Stimulated activated CD8-positive, alpha-beta memory T cell treated with anti-CD3 and anti-CD28 coated beads, Interleukin-2, amount 100 ng/mL, for 48 hours (primary cell): ENCODE measurements at places on chromosomes 3 and 15.

DNA sequence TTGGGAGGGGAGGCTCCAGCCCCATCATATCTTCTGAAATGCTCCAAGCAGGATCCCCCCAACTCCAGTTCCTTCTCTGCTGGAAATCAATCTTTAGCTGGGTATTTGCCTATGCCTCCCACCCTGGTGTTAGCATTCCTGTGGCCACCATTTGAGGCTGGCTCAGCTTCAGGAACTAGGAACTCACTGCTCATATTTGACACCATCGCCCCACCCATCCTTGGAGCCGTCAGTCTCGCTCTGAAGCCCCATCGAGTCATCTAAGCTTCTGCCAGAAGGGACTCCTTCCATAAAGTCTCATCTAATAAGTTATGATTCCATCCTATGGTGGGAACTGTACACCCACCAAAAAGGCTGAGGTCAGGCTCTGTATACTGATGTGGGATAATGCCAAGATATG lies 26.4 kb downstream of the PRKCD start:
- DNase-seq, result no peak

DNA sequence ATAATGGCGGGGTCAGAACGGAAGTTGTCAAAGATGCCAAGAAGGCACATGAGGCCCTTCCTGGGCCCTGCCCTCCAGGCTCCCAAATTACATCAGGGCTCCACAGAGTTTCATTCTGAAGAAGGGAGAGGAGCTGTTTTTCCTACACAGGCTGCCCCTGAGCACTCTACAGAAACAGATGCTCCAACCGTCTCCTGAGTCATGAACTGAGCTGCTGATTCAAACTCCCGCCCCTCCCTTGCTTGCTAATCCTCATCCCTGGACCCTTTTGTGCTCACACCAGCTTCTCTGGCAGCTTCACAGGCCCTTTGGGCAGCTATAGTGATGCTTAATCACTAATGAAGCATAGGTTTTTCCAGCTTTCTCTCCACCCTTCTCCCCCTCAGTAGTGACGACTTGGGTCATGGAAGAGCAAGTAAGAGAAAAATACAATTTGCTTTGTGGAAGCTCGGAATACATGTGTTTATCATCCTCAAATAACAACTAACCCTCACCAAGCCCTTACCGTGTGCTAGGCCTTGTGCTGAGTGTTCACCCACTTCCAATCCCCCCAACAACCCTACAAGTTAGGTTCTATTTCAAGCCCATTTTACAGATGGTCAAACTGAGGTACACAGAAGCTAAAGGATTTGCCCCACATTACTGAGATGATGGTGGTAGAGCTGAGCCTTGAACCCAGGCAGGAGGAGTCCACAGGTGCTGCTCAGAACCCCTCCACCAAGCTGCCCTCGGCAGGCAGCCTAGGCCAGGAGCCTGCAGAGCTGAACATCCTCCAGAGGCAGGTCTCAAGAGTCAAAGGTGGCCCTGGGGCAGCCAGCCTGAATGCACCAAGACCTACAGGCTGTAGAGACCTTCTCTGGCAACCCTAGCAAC lies 21.9 kb downstream of the MEGF11 start:
- no peak for DNase-seq

GRCh38 chr3:89098964-89099585 lies 8.3 kb upstream of the EPHA3 start:
- DNase-seq, result no peak

- no peak for DNase-seq
Measured at GRCh38 chr3:128492671-128493569, at the start of gene GATA2. Gene GATA2 (minus strand): TSS chr3:128493201. CDS start chr3:128487031, 6,170 bp downstream.

GRCh38 chr3:149277331-149277813 lies 55.7 kb upstream of the CP start:
- DNase-seq, result no peak

- no peak for DNase-seq
Measured at GRCh38 chr3:43077261-43077660, 28.6 kb downstream of the POMGNT2 start.

- no peak for DNase-seq
Measured at GRCh38 chr3:42569593-42570142, 12.1 kb downstream of the SEC22C start.

DNA sequence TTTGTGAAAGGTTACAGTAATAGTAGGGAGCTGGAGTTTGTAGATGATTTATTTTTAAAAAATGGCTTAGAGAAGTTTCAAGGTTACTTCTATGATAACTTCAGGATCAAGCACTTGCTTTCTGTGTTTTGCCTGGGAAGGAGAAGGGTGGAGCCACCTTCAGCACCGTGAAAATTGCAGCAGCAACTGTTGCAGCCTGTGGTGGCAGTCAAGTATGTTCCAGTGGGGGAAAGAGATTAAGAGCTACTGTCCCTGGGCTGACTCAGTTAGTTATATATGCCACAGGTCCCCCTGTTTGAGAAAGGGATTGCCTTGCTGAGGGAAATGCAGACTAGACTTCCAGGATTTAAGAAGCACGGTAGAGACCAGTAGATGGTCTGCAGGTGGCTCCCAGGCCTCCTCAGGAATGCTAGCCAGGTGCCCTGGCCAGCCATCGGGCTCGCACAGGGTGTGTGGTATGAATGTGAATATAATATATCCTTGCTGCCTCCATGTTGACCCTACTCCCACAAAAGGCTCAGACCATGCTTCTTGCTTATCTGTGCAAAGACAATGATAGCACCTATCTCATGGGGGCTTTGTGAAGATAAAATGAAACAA lies 389.5 kb downstream of the CACNA2D3 start:
- no peak for DNase-seq

DNA sequence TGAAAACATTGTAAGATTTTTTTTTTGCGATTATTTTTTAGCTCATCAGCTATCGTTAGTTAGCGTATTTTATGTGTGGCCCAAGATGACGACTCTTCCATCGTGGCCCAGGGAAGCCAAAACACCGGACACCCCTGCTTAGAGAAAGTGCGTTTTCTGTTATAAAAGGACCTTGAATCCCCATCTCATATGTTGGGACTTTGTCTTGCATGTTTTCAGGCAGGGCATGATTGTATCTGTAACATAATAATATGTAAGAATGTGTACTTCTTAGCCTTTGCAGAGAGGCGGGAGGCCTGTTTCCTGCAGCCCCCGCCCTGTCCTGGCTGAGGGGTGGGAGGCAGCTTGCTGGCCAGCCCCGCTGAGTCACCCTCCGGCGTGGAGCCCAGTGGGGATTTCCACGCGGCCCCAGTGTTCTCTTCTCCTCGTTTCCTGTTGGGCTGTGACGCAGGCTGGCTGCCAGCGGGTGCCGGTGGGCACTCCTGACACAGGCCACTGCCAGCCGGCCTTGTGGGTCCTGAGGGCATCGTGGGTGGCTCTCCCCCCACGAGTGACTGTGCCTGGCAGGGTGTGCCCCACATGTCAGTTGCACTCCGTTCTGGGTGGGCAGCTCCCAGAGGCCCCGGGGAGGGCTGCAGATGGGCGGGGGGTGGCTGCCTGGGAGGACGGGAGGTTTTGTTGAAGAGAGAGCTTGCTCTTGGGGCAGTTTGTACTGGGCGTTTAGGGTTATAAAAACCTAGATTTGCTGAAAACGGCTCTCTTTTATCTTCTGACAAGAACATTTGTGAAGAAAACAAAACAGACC lies 55.6 kb downstream of the SMAD3 start:
- peak; percentile 77 for DNase-seq

DNA sequence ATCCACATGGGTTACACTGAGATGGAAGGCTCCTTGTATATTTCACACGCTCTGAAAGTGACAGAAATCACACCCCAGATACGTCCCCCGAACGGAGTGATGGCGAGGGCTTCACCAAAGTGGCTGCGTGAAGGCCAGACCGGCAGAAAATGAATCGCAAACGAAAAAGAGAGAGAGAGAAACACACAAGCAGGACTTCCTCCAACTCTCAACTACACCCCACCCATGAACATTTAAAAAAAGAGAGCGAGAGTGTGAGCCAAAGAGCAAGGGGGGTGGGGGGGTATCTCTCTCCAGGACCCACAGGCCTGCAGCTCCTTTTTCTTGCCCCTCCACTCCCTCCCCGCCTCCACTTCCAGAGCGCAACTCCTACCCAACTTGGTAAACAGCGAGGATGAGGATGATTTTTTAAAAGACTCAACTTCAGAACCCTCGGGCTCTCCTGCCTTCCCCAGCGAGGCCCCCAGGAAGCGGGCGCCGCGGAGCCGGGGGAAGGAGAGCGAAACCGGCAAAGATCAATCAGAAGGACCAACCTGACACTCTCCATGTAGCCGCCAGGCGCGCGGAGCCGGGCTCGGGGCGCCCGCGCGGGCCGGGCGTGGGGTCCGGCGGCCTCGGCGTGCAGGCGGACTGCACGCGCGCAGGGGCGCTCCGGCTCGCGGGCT lies 519.1 kb downstream of the FOXP1 start:
- DNase-seq, result peak; percentile 35
